SK-MEL-5 (cell line): ENCODE measurements at places on chromosomes 1 and 21. TPM values are rescaled to one million over a fixed set of nuclear protein-coding genes. Genes with fewer than 3 reads are reported as not detected.

Gene CDC14A
- total RNA-seq, result 3.3 and 5.8 TPM in 2 replicates

GRCh38 chr1:170666541-170667254 lies 2.8 kb downstream of the PRRX1 start:
- no peak for DNase-seq

Gene FAAH
- total RNA-seq, result 1.4 and 2.1 TPM in 2 replicates

- DNase-seq, result no peak
Measured at GRCh38 chr1:109631513-109632505, 12.2 kb downstream of the AMPD2 start.

- DNase-seq, result no peak
Measured at GRCh38 chr1:79683420-79683819, 676.9 kb upstream of the ADGRL4 start.

- DNase-seq, result no peak
Measured at GRCh38 chr21:33026878-33027400, 1.2 kb downstream of the OLIG2 start.

DNA sequence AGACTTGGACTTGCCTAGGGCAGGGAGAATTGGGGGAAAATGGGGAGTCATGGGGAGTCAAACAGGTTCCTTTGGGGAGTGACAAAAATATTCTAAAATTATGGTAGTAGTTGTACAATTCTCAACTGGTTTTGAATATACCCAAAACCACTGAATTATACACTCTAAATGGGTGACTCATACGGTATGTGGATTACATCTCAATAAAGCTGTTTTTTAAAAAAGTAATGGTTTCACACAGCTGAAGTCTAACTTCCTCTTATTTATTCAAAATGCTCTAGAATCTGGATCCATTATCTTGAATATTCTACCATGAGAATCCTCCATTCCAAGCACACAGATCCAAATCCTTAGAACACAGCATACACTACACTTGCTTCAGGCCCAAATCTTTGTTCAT lies 11.1 kb downstream of the EIF4G3 start:
- DNase-seq, result no peak

Gene CD1C
- not detected in 2 replicates for total RNA-seq

Gene MTOR
- 34.5 and 36.7 TPM in 2 replicates for total RNA-seq

Gene AMY1A
- not detected in 2 replicates for total RNA-seq

- peak; percentile 93 for DNase-seq
Measured at GRCh38 chr21:43331962-43332828, 94.7 kb downstream of the SIK1 start.

GRCh38 chr1:84775535-84775920 lies 85.3 kb upstream of the SSX2IP start:
- no peak for DNase-seq

DNA sequence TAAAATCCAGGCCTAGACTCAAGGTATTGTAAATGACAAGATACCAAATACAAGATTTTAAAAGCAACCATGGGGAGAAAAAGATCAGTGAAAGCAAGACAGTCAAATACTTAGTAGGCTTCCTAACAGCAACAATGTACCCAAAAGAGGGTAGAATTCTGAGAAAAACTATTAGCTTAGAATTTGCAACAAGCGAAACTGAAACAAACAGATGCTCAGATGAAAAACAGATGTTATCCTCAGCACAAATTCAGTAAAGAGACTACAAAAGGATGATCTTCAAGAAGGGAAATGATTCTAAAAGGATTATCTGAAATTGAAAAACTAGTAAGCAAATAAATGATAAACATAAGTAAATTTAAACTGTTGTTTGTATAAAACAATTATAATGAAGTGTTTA lies 40.0 kb downstream of the PDC start:
- no peak for DNase-seq

- no peak for DNase-seq
Measured at GRCh38 chr1:240663169-240663879, 51.4 kb upstream of the GREM2 start.

Gene CD5L
- 0.61 and 1.3 TPM in 2 replicates for total RNA-seq
